ENCODE measurements at places on chromosomes 4 and X. TPM values are rescaled to one million over a fixed set of nuclear protein-coding genes. Genes with fewer than 3 reads are reported as not detected.

The MAGEB10 gene
- not detected for total RNA-seq

The BEX2 gene
- 2.8 TPM for total RNA-seq

The DDIT4L gene
- 6.4 TPM for total RNA-seq

The CDKL2 gene
- 2.3 TPM for total RNA-seq

The OR13H1 gene
- not detected for total RNA-seq

DNA sequence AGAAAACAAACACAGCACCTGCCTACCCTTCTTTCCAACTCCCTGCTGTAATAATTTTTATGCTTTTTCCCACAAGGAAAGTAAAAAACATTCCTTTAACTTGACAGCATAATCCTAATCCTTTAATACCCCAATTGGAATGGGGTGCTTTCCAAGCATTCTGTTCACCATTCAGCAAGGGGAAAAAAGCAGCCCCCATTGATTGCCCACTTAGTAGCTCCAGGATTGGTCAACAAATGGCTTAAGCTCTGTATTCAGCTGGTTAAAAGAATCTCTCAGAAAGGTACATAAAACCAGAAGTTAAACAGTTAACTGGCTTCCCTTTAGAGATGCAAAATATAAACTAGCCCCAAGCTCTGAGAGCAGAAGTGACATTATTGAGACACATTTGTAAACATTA, 194.8 kb upstream of the ATOH1 start:
- no peak for DNase-seq

DNA sequence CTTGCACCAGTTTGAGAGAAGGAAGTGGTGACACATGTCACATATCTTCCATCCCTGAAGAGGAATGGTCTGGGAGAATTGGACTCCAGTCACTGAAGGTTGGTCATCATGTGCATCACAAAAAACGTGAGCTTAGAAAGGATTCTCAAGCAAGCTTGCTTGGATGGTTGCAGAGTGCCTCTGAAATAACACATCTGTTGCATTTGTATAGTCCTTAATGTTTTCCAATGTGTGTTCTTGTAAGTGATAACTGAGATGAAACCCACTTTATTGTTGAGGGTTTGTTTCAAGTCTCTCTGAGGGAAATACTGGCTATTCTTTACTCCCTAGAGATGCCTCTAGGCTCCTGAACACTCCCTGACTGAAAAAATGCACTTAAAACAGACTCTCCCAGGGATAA, 184.5 kb upstream of the MBNL3 start:
- DNase-seq: no peak

DNA sequence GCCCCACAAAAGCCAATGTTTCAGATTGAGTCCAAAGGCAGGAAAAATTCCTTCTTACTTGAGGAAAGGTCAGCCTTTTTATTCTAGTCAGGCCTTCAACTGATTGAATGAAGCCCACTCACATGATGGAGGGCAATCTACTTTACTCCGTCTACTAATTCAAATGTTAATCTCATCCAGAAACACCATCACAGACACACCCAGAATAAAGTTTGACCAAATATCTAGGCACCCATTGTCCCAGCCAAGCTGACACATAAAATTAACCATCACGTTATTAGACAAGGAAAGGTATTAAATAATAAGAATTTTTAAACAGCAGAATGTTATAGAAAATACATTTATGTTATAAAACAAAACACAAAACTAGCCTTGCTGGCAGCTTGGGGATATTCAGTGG, 32.9 kb upstream of the SMIM10L2A start:
- DNase-seq: no peak

DNA sequence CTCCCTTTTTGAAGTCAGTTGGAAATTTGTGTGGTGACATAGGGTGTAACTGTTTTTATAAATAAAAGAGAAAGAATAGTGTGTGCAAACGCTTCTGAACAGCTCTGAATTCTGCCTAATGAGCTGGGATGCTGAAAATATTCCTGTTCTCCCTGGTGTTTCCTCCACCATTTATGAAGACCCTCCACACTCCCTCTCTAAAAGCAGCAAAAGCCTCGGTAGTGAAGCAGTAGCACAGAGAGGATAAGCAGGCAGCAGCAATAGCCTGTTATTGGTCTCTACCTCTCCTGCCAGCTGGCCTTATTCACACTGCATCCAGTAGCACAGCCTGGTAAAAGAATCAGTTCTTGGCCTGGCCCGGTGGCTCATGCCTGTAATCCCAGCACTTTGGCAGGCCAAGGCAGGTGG, 406.1 kb downstream of the IQCM start:
- DNase-seq: peak; percentile 32

DNA sequence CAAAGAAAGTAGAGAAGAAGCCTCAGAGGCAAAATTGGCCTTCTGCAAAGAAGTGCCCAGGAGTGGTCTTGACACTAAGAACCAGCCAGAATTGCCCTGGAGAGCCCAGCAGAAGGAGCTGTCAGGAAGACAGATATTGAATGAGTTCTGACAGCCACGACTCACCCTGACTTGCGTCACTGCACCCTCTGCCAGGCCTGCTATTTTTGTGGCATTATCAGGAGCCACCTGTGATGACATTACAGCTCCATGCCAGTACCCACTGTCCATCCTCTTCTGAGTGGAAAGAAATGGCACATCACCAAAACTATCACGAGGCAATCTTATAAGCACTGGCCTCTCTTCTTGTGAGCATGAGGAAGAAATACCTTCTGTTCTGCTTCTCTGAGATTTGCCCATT, 67.7 kb downstream of the SMIM20 start:
- no peak for DNase-seq

DNA sequence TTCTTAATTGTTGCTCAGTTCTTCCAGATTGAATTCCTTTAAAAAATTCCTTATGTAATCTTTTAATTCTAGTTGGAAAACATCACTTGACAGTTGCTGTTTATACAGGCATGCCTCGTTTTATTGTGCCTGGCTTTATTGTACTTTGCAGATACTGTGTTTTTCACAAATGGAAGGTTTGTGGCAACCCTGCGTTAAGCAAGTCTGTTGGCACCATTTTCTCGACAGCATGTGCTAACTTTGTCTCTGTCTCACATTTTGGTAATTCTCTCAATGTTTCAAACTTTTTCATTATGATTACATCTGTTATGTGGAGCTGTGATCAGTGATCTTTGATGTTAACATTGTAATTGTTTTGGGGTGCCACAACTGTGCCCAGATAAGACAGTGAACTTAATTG, 33.4 kb downstream of the ZCCHC12 start:
- no peak for DNase-seq

DNA sequence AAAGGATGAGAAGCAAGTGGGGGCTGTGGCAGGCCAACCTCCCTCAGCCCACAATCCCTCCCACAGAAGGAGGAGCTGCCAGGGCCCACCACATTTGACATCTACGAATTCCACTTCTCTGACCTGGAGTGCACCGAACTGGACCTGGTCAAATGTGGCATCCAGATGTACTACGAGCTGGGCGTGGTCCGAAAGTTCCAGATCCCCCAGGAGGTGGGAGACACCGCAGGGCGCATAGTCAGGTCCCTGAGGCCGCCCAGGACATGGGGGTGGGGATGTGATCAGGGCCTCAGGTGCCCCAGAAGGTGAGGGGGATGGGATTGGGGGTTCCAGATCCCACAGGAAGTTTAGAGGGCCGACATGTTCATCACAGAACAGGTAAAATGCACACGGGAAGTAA, 13.7 kb downstream of the ATP5ME start:
- no peak for DNase-seq

DNA sequence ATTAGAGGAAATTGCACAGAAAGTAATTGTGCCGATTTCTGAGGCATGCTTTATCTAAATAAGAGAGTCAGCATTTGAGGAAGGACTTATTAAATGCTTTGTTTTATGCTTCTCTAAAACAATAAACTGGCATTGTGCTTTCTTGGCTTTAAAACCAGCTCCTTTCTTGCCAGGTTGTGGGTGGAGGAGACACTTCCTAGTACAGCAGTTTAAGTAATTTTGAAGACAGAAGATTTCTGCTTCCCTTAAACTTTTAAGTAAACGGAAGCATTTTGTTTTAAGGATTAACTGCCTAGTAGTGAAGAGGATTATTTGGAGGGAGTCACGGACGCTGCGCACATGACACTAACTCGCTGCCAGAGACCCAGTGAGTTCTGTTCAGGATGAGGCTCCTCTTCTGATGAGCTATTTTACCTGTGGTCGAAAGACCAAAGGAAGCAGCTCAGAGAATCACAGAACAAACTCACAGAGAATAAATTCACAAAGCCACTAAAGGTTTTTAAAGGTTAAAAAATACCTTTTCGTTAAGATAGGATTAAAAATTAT, 169.5 kb downstream of the TLL1 start:
- no peak for DNase-seq

GRCh38 chr4:140427919-140428471, 547 bp upstream of the CLGN start:
- peak; percentile 83 for DNase-seq

- no peak for DNase-seq
Observed at GRCh38 chr4:110625576-110626257, 2.8 kb upstream of the PITX2 start.

Data from fibroblast of lung (primary cell).